Upper lobe of left lung (tissue), 6 donors: ENCODE measurements at places on chromosomes 2 and 18. TPM values are rescaled to one million over a fixed set of nuclear protein-coding genes. Genes with fewer than 3 reads are reported as not detected.
A peak's percentile ranks its signal among the peaks of the same experiment; 100 is the strongest.

Gene PSTPIP2
- 9.9 TPM for total RNA-seq

Gene COL3A1
- total RNA-seq: 41.1 TPM

Gene ALPP
- 37.0 TPM for total RNA-seq

Gene PDE1A
- 1.0 TPM for total RNA-seq

GRCh38 chr2:201779901-201780673 is 646 bp downstream of the ALS2 start:
- no peaks in the 10 kb centered on the region for H3K27me3 ChIP-seq
- H3K4me1 ChIP-seq: peaks cover 19% of the 10 kb centered on the region
- peak overlapping the region; percentile 92 for H3K27ac ChIP-seq
- DNase-seq: peak; percentile 25
- no peaks in the 10 kb centered on the region for H3K36me3 ChIP-seq

DNA sequence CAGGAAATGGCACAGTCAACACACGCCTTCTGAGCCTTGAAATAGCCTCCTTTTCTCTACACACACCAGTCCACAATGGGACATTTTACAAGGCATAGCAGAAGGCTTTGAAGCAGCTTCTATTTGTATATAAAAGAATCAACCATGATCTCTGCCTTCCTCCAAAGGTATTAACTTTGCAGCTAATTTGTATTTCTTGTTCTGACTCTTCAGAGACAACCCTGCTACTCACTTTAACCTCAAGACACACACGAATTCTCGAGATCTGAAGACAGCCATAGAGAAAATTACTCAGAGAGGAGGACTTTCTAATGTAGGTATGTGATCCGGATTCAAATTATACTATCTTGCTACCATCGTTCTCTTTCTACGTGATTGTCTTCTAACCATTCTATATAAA is 104.6 kb downstream of the VIT start:
- H3K27me3 ChIP-seq: no peaks in the 10 kb centered on the region
- no peak overlapping the region for H3K27ac ChIP-seq
- no peak for DNase-seq
- H3K4me3 ChIP-seq: no peak overlapping the region

GRCh38 chr18:21090680-21091079 is 20.9 kb downstream of the ROCK1 start:
- H3K36me3 ChIP-seq: no peaks in the 10 kb centered on the region
- H3K4me1 ChIP-seq: peaks cover 6% of the 10 kb centered on the region

DNA sequence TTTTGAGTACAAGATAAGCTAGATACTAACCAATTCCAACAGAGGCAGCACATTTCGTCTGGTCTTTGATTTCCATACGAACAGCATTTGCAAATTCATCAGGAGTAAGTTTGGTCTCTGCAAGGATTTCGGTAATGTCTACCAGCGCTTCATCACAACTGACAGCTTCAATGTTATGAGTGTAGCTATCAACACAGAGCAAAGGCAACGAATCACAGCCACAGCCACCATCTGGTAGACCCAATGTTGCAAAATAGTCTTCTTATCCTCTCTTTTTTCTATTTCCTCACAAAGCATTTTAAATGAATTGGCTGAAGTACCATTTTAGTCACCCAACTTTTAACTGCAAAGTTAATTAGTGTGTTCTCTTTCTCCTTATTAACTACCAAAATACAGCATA is 68.3 kb downstream of the REV1 start:
- H3K4me3 ChIP-seq: no peak overlapping the region
- no peaks in the 10 kb centered on the region for H3K27me3 ChIP-seq
- H3K27ac ChIP-seq: no peak overlapping the region
- no peak for DNase-seq
- H3K4me1 ChIP-seq: no peaks in the 10 kb centered on the region

DNA sequence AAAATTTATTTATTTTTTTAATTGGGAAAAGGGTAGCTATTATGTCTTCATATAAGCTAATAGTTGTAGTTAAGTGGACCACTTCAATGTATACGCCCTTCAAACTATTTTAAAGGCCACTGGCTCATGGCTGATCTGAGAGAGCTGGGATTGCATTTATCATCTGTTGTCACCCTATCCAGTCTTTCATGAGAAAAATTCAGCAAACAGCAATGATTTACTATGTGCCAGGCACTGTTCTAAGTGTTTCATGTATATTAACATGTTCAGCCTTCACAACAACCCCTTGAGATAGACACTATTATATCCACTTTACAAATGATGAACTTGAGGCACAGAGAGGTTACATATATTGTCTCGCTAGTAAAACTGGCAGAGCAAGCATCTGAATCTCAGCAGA is 66.1 kb upstream of the ZNF397 start:
- DNase-seq: no peak
- H3K4me1 ChIP-seq: peaks cover 5% of the 10 kb centered on the region
- H3K27ac ChIP-seq: no peak overlapping the region
- no peaks in the 10 kb centered on the region for H3K36me3 ChIP-seq
- H3K27me3 ChIP-seq: no peaks in the 10 kb centered on the region
- no peak overlapping the region for H3K4me3 ChIP-seq

DNA sequence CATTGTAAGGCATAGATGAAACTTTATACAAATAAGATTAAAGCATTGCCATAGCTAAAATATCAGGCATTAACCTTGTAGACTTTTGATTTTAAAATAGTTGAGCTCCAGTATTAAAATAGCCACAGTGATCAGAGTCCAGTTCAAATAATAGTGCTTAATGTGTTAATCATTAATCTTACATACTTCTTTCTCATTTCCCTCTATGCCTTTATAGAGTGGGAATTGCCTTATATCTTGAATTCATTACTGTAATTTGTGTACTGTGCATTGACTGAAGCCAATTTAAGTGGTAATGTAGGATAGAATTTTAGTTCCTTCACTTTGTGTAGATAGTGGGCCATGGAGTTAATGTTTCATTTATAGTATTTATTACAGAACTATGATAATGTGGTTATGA is 549.2 kb upstream of the VWC2L start:
- no peaks in the 10 kb centered on the region for H3K36me3 ChIP-seq
- no peak overlapping the region for H3K27ac ChIP-seq
- H3K4me1 ChIP-seq: no peaks in the 10 kb centered on the region

- no peak overlapping the region for H3K27ac ChIP-seq
- no peak for DNase-seq
- no peaks in the 10 kb centered on the region for H3K27me3 ChIP-seq
- no peak overlapping the region for H3K4me3 ChIP-seq
Measured at GRCh38 chr2:38935568-38936172, 46.0 kb downstream of the ARHGEF33 start.

- no peaks in the 10 kb centered on the region for H3K36me3 ChIP-seq
- no peak overlapping the region for H3K27ac ChIP-seq
- H3K27me3 ChIP-seq: no peaks in the 10 kb centered on the region
- H3K4me3 ChIP-seq: no peak overlapping the region
Measured at GRCh38 chr2:46462936-46463335, 16.4 kb upstream of the TMEM247 start.

GRCh38 chr2:56040834-56041233 is 117.3 kb upstream of the EFEMP1 start:
- no peaks in the 10 kb centered on the region for H3K36me3 ChIP-seq
- no peak overlapping the region for H3K4me3 ChIP-seq
- H3K4me1 ChIP-seq: no peaks in the 10 kb centered on the region
- no peak for DNase-seq
- H3K27ac ChIP-seq: no peak overlapping the region
- no peaks in the 10 kb centered on the region for H3K27me3 ChIP-seq

- H3K4me3 ChIP-seq: no peak overlapping the region
- no peak overlapping the region for H3K27ac ChIP-seq
Measured at GRCh38 chr18:62027914-62028520, 135.2 kb upstream of the RNF152 start.

DNA sequence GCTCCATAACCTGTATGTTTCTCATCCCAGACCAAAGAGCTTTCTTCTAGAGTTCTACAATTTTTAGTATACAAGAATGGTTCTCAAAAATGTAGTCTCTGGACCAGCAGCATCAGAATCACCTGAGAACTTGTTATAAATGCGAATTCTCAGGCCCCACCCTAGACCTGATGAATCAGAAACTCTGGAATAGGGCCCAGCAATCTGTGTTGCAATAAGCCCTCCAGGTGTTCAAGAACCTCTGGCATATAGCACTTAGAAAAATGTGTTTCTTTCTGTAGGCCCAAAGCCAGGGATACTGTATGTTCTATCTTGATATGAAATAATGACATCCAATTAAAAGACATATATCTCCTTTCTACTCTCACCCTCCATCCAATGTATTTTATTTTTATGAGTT is 10.4 kb downstream of the PAIP2B start:
- no peaks in the 10 kb centered on the region for H3K4me1 ChIP-seq
- H3K27me3 ChIP-seq: no peaks in the 10 kb centered on the region
- no peak overlapping the region for H3K27ac ChIP-seq
- no peak for DNase-seq
- no peak overlapping the region for H3K4me3 ChIP-seq
- no peaks in the 10 kb centered on the region for H3K36me3 ChIP-seq

DNA sequence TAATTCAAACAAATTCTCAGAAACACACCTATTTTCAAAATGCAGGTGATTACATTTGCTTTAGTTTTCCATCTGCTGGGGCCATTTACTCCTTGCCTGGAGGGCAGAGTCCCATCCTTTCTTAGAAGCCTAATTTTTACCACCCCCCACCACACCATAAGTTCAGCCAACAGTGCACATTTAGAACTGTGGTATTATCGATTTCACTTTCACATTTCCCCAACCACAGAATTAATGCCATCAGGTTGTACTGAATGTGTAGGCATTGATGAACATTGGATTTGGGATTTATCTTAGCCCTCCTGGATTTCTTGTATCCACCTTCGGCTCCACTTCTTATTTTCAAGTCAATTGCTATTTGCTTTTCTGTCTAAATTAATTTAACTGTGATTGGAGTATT is 4.5 kb downstream of the SCYGR3 start:
- peaks cover 5% of the 10 kb centered on the region for H3K4me1 ChIP-seq
- H3K36me3 ChIP-seq: no peaks in the 10 kb centered on the region
- H3K4me3 ChIP-seq: no peak overlapping the region
- H3K27me3 ChIP-seq: no peaks in the 10 kb centered on the region

DNA sequence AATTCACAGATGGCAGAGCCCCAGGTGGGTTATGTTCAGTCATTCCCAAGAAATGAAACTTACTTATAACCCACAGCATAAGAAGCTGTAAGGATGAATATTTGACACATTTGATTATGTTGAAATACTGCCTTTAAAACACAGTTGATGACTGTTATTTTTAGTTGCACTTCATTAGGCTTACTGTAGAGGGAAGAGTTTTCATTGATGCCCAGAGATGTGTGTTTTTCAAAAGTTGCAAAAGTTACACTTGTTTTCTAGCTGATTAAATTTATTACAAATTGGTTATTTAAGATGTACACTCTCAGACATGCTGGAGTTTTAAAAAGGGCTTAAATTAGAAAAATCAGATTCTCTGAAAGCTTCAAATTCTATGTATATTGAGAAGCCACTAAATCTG is 506.1 kb downstream of the PARD3B start:
- no peaks in the 10 kb centered on the region for H3K27me3 ChIP-seq
- no peaks in the 10 kb centered on the region for H3K4me1 ChIP-seq
- no peak overlapping the region for H3K27ac ChIP-seq
- DNase-seq: no peak
- H3K36me3 ChIP-seq: no peaks in the 10 kb centered on the region

DNA sequence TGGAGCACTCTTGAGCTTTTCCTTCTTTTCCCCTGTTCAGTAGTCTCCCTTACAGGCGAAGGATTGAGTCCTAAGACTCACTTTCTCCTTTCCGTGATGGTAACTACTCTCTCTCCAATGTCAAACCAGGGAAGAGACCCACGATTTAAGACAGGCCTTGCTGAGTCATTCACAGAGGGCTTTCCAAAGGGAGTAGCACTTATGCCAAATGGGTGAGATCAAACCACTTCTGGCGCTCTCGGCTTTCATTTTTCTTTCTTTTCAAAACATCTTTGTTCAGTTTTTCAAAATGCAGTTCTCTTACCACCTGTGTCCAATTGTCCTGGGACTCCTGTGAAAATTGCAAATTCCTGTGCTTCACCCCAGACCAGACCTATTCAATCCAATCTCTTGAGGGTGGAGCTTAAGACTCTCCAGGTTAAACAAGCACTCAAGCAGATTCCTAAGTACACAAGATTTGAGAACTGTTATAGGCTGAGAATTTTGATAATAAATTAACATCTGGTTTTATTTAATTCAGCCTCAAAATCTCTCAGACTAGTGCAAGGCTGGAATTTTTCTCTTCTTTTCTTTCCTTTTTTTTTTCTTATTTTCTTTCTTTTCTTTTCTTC is 14.4 kb upstream of the MRPL19 start:
- H3K27me3 ChIP-seq: no peaks in the 10 kb centered on the region
- H3K36me3 ChIP-seq: no peaks in the 10 kb centered on the region
- peaks cover 4% of the 10 kb centered on the region for H3K4me1 ChIP-seq
- no peak overlapping the region for H3K4me3 ChIP-seq
- no peak overlapping the region for H3K27ac ChIP-seq

DNA sequence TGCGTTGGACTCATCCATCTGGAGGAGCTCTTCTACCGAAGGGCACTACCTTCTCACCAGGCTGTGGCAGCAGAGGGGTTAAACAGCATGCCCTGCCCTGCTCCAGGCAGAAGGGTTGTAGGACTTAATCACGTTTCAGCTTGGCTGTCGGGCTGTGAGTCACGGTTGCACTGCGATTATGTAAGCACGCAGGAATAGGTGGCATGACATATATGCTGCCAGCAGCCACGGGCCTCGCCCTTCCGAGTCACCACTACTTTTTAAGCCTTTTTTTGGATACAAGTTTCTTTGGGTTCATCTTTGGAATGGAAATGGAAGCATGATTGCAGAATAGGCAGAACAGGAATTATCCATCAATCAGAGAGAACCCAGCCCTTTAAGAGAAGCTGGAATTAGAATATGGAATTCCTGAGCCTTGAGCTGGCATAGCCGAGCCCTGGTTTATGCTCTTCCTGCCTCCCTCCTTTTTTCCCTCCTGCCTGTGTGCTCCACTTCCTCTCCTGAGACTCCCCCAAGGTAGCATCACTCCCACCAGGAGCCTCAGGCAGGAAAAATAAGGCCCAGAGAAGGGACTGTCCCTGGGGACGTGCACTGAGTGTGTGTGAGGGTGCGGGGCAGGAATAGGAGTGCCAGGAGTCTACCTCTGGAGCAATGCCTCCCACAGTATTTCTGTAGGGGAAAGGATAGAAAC is 86.8 kb downstream of the SEMA4F start:
- no peak for DNase-seq
- no peak overlapping the region for H3K4me3 ChIP-seq
- peaks cover 11% of the 10 kb centered on the region for H3K4me1 ChIP-seq
- H3K36me3 ChIP-seq: no peaks in the 10 kb centered on the region
- no peaks in the 10 kb centered on the region for H3K27me3 ChIP-seq
- no peak overlapping the region for H3K27ac ChIP-seq

- no peaks in the 10 kb centered on the region for H3K36me3 ChIP-seq
- no peak overlapping the region for H3K27ac ChIP-seq
- no peaks in the 10 kb centered on the region for H3K27me3 ChIP-seq
Measured at GRCh38 chr2:120660056-120660694, 75.5 kb upstream of the GLI2 start.

DNA sequence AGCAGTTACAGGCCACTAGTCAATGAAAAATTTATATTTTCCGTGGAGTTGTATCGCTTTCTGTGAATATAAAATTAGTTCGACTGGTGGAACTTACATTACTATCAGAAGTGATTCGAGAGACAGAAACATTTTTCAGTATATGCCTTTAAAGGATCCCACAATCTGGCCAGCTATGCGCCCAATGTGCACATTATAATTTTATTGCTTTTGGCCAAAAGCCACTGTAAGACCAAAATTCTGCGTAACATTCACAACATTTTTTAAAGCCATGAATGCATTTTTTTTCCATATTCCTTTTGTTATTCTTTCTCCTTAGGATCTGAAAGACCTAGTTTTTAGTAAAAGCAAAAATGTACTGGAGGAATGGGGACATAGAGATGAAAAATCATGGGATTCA is 131.0 kb upstream of the CHAC2 start:
- no peak overlapping the region for H3K4me3 ChIP-seq
- no peak for DNase-seq
- no peaks in the 10 kb centered on the region for H3K4me1 ChIP-seq
- H3K36me3 ChIP-seq: no peaks in the 10 kb centered on the region

GRCh38 chr2:24123922-24124580 is 782 bp downstream of the FAM228B start:
- H3K4me3 ChIP-seq: peak overlapping the region; percentile 80
- H3K27ac ChIP-seq: peak overlapping the region; percentile 91
- H3K36me3 ChIP-seq: no peaks in the 10 kb centered on the region
